Left ventricle myocardium inferior (tissue), 1 donor: ENCODE measurements at places on chromosomes 16 and 17. TPM values are rescaled to one million over a fixed set of nuclear protein-coding genes. Genes with fewer than 3 reads are reported as not detected.

Gene MSLN
- 0.91 TPM for total RNA-seq

Gene TCAP
- 5,825 TPM for total RNA-seq

Gene KRT16
- not detected for total RNA-seq

Gene FN3K
- 79.1 TPM for total RNA-seq

- no peak for DNase-seq
Observed at GRCh38 chr17:5248821-5249479, 14.3 kb upstream of the SCIMP start.

DNA sequence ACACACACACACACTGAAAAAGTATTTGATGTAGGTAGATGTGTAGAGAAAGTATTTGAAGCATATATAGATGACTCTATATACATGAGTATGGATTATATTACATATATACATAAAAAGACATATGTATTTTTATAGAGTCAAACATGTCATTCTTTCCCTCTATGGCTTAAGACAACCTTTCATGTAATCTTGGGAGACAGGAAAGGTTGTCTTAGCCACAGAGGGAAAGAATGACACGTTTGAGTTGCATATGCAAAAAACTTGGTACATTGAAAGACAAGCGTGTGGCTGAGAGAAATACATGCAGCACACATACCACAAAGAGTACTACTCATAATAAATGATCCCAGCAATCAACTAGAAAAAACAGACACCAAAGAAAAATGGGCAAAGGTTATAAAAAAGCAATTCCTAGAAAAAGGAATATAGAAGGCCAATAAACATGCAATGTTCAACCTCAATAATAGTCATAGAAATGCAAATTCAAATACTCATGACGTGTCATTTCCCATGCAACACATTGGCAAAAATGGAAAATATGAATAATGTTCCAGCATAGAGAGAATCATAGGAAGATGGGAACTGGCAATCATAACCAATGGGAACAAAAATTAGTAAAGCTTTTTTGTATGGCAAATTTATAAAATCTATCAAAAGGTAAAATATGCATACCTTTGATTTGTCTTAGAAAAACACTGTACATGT, 69.0 kb downstream of the SPECC1 start:
- no peak for DNase-seq

DNA sequence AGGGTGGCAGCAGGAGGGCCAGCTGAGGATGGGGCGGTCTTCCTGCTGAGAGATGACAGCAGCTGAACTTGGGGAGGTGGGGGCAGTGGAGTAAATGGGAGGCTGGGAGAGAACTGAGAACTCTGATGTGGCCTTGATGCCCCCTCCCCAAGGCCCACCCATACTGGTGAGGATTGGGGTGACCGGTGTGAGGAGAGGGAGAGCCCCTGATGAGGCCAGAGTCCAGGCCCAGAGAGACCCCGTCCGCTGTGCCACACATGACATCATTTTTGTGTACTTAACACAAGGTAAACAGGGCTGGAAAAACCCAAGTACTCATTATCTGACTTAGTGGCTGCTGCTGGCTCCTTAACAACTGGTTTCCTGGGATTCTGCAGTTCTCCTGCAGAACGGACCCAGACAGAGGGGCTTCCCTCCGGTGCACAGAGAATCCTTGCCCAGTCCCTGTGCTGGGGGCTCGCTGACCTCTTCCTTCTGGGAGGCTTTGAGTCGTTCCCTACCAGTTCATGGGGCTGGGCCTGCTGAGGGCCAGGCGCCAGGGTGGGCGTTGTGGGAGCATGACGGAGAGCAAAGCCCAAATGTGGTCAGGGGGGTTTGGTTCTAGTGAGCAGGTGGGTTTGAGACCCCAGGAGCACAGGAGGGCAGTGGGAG, 207.6 kb downstream of the RAB11FIP4 start:
- no peak for DNase-seq

GRCh38 chr17:61063528-61063927, 336.1 kb upstream of the TBX2 start:
- DNase-seq: no peak

- peak; percentile 91 for DNase-seq
Observed at GRCh38 chr17:81911277-81911961, at the start of gene PCYT2. Gene PCYT2, minus strand, starts transcription at chr17:81911399. Its CDS starts 44 bp downstream, at chr17:81911355.
